ENCODE measurements at places on chromosomes 1 and 21.

- no peak for DNase-seq
Measured at GRCh38 chr1:160154790-160155189, 3.4 kb downstream of the ATP1A4 start.

- peak; percentile 98 for DNase-seq
Measured at GRCh38 chr1:182279724-182280503, 111.7 kb downstream of the GLUL start.

DNA sequence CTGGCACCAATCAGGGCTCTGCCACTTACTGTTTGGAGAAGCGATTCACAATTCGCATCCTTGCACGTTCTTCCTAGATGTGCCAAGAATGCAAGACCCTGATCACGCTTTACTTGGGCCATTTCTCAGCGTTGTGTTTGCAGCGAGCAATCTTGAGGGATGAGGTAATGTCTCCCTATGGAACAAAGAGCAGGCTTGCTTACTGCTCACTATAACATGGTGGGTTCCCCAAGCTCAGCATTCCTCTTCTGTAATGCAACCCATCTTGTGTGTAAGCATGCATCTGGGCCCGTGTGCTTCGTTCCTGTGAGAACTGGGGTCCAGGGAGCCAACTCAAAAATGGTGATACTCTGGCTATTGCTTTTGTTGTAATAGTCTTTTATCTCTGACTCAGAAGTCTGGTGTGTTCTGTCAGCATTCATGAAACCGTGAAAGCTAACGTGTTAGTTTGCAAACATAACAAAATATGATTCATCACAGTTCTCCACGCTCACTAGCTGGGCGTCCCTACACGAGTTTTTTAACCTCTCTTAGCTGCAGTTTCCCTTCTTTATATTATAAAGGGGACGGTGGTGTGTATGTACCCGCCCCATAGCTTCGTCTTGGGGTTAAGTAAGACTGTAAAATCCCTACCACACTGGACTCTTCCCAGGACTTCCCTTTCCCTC lies 33.3 kb downstream of the DNTTIP2 start:
- DNase-seq = peak; percentile 55

DNA sequence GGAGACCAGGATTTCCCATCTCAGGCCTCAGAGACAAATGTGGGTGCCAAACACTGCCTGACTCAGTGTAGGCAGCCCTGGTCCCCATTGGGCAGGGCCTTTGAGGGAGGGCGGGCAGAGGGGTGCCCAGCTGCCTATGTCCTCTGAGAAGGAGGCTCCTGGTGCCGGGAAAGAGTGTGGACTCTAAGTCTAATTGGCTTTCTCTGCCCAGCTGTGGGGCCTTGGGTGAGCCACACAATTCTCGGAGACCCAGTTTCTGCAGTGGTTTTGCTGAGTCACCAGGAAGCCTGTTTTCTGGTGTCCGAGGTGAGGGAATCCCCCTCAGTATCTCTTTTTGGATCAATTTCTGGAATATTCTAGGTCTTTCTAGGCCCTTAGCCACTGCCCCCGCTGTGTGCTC lies 35.3 kb upstream of the ACTL8 start:
- DNase-seq = no peak

DNA sequence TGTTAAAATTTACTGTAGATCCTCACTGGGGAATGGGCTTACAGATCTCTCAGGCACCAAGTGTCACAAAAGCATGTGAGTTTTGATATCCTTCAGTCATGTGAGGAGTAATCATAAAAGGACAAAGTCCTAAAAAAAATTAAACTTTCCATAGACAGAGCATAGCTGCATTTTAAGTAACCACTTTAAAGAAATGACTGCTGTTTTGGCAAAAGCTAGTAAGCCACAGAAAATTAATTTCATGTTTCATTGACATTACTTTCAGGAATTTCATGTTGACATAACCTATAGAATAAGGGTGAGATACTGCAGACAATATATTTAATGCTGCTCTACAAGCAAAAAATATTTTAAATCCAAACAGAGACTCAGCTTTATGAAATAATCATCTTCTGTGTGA lies 156.3 kb downstream of the LYPLAL1 start:
- DNase-seq = no peak

DNA sequence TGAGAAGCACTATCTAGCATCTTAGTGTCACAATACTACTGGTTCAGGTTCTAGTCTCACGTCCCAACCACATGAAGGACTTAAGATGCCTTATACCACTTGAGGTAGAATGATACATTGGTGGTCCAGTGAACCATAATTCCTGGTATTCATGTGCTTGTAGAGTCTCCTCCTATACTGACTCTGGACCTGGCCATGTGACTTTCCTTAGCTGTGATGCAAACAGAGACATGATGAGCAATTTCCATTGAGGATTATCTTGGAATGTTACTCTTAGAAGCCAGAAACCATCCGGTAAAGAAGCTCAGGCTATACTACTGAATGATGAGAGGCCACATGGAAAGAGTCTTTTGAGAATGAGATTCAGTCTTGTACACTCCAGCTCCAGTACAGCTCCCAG lies 105.7 kb downstream of the NME7 start:
- no peak for DNase-seq

DNA sequence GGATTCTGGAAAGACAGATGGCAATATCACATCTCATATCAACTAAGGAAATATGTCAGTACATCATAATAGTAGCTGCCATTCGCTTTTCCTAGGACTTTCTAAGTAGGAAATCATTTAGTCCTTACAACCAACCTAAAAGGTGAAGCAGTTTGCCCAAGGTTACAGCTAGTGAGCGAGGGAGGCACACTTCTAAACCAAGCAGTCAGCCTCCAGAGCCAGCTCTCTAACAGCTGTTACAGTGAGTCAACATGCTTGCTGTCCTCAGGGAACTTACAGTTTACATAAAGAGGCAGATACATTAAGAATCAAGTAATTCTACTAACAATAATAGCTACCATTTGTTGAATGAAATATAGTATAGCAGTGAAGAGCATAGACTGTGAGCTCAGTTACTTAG lies 57.1 kb downstream of the GIPC2 start:
- no peak for DNase-seq

GRCh38 chr1:37718901-37719571 lies 26.7 kb downstream of the CDCA8 start:
- no peak for DNase-seq

DNA sequence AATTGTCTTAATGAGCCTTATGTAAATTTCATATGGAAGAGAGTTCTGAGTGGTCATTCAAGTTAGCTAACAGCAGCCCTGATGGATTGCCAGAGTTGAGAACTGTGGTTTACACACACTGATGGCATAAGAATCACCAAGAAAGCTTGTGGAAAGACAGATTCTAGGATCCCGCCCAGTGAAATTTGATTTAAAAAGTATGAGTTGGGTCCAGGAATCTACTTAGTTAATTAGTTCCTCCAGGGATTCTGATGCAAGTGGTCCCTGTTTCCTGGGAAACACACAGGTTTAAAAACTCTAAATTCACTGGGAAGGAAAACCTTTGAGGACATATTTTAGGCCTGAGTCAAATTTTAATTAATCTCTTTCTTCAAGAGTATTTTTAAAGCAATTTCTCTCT lies 144.3 kb downstream of the NTPCR start:
- no peak for DNase-seq

DNA sequence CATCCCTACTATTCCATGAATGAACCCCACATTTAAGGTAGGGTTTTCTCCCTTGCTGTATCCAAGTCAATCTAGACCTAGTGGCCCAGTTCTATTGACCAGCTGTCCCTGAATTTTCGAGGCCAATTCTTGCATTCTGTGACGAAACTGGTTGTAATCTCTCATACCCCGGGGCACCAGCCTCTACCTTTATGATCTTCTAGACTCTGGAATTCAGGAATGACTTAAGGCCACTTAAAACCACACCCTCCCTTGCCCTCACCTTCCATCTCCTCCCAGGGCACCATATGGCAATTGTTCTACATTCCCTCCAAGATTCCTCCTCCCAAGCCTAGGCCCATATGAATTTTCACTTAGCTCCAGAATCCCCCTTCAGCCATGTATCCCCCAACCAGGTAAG lies 48.9 kb downstream of the RHOU start:
- DNase-seq = no peak

- no peak for DNase-seq
Measured at GRCh38 chr1:11156963-11157362, 32.2 kb upstream of the ANGPTL7 start.

- DNase-seq = peak; percentile 16
Measured at GRCh38 chr21:26171258-26172100, 909 bp upstream of the APP start.

DNA sequence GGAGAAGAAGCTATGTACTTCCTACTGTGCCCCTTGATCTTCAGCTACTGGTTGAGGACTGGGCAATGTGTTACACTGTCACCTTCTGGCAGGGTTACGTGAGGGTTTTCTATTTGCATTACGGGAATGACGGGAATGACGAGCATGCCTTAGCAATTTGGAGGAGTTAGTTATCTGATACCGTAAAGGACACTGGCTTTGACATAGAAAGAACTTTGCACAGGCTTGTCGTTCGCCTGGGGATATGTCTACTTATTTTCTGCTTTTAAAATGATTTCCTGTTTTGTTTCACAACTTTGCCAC lies 19.8 kb upstream of the ACBD6 start:
- DNase-seq = no peak

GRCh38 chr1:17176306-17177061 lies 28.4 kb upstream of the PADI1 start:
- no peak for DNase-seq

DNA sequence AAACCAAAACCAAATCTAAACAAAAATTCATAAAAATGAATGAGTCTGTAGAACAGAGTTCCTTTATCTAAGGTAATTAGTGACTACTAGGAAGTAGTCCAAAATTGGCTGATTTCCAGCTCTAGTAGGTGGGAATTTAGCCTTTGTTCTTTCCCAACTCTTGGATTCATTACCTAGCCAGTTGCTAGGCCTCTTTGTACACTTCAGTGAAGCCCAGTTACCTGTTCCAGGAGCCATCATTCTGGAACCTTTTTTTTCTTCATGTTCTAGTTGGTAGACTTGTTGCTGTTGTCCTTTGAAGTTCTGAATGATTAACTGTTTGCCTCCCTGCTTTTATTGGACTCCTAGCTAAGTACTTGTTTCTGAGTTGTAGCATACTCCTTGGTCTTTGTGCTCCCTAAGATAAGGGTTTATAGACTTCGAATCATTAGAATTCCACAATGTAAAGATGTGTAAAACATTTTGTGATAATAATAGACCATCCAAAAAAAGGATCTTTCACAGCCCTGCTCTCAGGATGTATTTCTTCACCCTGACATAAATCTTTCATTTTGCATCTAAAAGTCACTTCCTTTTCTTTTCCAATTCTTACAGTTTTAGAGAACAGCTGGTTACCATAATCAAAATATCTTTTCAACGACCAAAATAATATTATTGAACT lies 9.8 kb downstream of the PLA2G4A start:
- peak; percentile 55 for DNase-seq

DNA sequence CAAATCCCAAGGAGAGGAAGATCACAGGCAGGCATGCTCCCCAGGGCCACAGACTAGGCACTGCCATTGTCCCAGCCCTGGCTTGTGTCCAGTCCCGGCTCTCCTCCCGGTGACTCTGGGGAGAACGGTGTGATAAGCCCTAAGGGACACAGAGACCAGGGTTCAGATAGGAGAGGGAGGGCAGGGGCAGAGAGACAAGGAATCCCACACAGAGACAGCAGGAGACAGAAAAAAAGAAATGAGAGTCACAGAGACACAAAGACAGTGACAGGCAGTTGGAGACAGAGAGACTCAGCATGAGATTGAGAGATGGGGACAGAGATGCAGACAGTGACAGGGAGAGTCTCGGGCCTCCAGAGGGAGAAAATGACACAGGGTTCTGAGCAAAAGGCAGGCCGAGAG lies 361 bp downstream of the INSRR start:
- peak; percentile 59 for DNase-seq

- peak; percentile 12 for DNase-seq
Measured at GRCh38 chr1:110336300-110337039, 2.7 kb upstream of the RBM15 start.

- DNase-seq = no peak
Measured at GRCh38 chr1:240030236-240030635, 61.4 kb upstream of the FMN2 start.

DNA sequence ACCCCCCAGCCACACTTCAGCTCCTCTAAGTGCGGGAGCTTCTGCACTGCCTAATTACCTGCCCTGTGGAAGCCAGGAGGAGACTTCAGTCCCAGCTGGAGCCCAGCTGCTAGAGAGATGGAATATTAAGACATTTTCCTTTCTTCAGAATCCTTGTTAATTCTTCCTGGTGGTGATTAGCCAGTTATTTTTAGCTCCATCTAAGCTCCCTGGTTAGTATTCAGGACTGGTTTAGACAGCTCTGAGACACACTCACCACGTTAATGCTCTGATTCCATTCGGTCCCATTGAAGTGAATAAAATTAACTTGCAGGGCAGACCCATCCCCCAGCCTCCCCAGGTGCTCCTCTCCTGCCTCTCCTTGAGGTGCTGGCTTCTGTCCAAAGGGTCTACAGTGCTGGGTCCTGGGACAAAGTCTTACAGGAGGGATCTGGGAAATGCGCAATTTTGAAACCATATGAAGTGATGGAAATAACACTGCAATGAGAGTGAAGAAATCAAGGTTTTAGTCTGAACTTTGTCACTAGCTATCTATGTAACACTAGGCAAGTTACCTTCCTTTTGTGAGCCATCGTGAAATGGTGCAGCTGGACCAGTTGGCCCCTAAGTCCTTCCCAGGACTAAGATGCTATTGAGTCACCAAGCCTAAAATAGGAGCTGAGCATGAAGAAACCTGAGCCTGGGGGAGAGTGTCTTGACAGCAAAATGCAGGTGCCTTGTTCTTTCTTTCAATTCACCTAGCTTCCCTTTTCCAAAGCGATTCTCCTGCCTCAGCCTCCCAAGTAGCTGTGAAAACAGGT lies 117.4 kb upstream of the ATP1A1 start:
- peak; percentile 59 for DNase-seq

GRCh38 chr1:182761396-182762395 lies 27.9 kb upstream of the NPL start:
- peak; percentile 72 for DNase-seq

GRCh38 chr1:21539933-21540332 lies 30.7 kb downstream of the ALPL start:
- DNase-seq = peak; percentile 46

DNA sequence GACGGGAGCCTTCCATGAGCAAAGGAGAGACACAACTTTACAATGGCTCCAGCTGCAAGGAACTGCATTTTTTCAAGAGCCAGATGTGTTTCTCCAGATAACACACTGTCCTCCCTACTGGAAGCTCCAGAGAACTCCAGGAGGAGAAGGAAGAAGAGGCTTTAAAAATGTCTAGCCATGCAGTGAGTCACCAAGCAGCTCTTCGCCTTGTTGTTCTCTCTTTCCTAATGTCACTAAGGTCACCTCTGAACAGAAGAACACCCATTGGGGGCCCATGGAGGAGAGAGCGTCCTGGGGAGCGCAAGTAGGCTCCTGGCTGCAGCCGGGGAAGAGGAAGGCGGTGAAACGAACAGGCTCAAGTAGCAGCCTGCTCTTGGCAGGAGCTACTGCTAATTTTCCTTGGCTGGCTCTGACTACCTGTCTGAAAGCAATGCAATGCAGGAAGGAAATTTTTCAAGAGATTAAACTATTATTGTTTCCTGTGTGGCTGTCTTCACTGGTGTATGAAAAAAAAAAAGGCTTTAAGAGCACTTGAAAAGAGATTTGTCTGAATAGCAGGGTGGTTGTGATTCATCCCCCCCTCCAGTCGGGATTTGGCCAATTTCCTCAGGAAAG lies 321.9 kb downstream of the SETD4 start:
- DNase-seq = no peak
